ENCODE measurements at places on chromosomes 7 and 10.

DNA sequence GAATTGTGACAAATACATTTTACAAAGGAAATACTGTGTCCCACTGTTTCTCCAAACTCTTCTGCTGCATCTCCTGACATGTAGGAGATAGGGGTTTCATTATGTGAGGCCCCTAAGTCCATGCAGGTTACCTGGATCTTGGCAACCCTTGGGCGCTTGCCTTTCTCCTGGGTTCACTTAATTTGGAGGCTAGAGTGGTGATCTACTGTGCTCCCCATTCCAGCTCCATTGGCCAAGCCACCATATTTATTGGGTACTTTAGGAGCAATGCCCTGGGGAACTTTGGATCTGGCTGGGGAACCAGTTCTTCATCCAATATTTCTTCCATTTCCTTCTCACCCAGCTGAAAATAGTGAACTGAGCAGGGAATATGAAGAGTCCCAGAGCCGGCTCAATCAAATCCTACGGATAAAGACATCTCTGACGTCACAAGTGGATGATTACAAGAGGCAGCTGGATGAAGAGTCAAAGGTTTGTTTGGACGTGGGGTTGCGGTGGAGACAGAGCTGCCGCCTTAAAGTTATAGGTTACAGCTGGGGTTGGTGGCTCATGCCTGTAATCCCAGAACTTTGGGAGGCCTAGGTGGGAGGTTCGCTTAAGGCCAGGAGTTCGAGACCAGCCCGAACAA is 18.5 kb downstream of the MYH16 start:
- DNase-seq = no peak

DNA sequence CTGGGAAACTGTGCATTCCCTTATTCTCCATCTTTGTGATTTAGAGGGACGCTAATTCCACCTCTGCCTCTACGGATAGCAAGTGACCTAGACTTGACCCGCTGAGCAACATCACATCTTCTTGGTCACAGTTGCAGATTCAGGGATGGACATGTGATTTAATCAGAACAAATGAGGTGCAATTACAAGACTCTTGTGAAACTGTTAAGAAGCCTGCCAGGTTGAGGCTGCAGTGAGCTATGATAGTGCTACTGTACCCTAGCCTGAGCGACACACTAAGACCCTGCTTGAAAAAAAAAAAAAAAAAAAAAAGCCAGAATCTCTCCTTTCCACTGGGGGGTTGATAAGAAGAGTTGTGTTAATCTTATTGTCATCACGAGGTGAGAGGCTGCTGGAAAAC is 14.4 kb downstream of the MPLKIP start:
- DNase-seq = no peak

DNA sequence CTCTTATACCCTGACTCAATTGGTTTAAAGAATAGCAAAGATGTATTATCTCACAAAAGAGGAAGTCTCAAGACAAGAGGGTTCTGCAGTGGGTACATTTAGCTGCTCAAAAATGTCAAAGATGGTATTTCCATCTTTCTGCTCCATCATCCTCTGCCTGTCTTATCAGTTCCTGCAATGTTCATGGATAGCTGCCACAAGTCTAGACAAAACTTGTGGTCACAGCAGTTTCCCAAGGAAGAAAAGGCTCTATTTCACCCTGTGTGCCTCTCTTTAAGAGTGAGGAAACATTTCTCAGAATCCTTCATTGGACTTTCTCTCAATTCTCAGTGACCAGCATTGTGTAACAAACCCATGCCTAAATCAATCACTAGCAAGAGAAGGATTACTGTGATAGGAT is 634.2 kb upstream of the AUTS2 start:
- DNase-seq = no peak

- no peak for DNase-seq
Measured at GRCh38 chr10:4059471-4060138, 274.6 kb upstream of the KLF6 start.

- no peak for DNase-seq
Measured at GRCh38 chr7:39321909-39322498, 244.2 kb upstream of the YAE1 start.

DNA sequence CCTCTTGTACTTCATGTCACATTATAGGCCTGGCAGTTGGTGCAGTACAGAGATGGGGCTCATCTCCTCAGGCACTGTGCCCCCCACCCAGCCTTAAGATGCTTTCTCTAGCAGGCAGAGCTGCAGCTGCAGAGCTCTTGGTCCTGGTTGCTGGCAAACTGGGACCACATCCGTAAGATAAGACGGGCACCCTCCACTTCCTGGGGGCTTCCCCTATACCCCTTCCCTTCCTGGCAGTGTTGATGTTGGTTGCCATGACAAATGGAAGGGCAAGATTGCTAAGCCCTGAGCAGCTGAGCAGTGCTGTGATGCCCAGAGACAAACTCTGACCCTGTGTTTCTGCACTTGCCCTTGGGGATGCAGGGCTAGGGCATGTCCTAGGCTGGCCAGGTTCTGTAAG is 103.4 kb upstream of the ANLN start:
- DNase-seq = no peak

DNA sequence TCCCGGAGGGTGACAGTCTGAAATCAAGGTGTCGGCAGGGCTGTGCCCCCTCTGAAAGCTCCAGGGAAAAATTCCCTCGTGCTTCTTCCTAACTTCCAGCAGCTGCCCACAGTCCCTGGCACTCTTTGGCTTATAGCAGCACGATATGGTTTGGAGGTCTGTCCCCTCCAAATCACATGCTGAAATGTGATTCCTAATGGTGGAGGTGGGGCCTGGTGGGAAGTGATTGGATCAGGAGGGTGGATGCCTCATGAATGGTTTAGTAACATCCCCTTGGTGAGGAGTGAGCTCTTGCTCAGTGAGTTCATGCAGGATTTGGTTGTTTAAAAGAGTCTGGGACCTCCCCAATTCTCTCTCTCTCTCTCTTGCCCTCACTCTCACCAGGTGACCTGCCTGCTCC is 51.1 kb downstream of the GPAM start:
- DNase-seq = no peak

- peak; percentile 94 for DNase-seq
Measured at GRCh38 chr7:84237533-84238173, 43.1 kb upstream of the SEMA3A start.

DNA sequence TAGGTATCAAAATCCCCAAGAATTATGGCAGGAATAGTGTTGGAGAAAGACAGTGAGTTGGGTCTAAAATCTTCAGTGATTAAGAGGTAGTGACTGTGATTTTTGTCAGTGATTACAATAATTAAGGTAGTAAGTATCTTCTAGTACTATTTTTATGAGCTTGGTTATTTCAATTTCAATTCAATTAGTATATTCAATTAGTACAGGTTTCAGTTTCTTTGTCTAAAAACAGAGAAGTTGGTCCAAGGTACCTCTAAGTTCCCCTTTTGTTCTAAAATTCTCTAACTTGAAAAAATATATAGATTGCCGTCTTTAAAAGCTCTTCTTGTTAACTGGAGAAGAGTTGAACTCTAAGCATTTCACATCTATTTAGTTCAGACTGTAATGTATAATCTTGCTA is 82.9 kb downstream of the OTUD1 start:
- no peak for DNase-seq

Measured in foreskin fibroblast (primary cell).